Esophagus squamous epithelium (tissue), 5 donors: ENCODE measurements at places on chromosomes 7 and 10.

DNA sequence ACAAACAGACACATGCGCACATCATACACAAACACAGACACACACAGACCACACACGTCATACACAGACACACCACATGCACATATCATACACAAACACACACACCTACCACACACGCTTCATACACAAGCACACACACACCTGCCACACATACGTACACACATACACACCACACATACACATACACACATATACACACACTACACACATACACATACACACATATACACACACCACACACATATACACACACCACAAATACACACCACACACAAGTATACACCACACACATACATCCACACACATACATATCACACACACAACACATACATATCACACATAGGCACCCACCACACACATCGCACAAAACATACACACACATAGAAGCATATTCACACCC is 224.7 kb downstream of the SKAP2 start:
- H3K27me3 ChIP-seq, result no peaks in the 10 kb centered on the region
- DNase-seq, result no peak
- no peaks in the 10 kb centered on the region for H3K4me1 ChIP-seq
- H3K36me3 ChIP-seq, result no peaks in the 10 kb centered on the region

DNA sequence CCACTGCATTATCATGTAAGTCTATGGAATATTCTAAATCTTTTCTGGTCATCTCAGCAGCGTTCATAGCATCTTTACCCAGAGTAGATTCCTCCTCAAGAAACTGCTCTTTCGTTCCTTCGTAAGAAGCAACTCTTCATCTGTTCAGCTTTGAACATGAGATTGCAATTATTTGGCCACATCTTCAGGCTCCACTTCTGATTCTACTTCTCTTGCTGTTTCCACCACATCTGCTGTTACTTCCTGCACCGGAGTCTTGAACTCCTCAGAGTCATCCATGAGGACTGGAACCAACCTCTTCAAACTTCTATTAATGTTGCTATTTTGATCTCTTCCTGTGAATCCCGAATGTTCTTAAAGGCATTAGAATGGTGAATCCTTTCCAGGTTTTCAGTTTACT is 12.7 kb downstream of the CHST12 start:
- no peaks in the 10 kb centered on the region for H3K27me3 ChIP-seq
- no peak overlapping the region for H3K4me3 ChIP-seq
- peaks cover 8% of the 10 kb centered on the region for H3K36me3 ChIP-seq
- H3K27ac ChIP-seq, result no peak overlapping the region
- no peak for DNase-seq

DNA sequence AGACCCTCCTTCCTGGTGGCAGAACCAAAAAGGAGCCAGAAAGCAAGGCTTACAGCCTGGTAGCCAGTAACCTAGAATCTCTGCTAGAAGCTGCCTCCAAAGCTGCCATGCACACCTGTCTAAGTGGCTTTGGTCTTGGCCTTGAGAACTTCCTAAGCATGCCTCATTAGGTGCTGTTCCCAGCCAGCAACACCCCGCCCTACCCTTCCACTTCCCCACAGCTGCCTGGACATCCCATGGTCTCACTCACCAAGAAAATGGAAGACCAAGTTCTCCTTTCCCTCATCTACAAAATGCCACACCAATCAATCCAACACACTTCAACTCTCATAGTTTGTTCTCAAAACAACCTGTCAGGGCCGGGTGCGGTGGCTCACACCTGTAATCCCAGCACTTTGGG is 4.2 kb downstream of the PSAP start:
- H3K36me3 ChIP-seq, result no peaks in the 10 kb centered on the region
- no peaks in the 10 kb centered on the region for H3K27me3 ChIP-seq
- H3K27ac ChIP-seq, result peak overlapping the region; percentile 36

DNA sequence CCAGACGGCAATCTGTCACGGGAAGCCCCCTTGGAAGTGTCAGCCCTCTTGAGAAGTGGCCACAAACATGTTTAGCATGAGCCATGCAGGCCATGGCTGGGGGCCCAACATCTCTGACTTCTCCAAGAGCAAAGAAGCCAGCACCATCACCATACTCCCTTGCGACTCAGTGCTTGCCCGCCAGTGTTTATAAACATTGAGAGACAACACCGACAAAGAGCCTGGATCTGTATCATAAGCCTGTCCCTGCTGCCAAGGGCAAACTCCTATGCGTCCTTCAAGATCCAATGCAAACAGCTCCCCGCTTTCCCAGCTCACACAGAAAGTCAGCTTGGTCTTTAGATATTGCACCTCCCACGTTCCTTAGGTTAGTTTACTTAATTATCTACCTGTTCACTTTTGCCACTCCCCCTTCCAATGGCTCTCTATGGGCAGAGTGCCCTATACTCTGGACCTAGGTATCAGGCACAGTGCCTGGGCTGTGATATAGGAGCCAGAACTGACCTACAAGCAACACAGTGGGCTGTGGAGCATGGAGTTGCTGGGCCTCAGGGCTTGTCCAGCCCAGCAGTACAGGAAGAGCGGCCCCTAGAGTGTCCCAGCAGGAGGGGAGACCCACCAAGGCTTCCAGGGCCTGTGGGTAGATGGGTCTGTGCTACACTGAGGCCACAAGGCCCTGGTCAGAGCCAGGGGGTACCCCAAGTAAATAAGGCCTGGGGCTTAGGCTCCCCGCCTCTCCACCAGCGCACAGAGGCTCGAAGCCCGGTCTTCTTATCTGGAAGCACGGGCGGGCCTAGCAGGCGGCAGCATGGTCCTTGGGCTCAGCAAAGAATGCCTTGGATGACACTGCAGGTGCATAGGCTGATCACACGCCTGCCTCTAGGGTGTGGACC is 37.7 kb downstream of the CAMK2B start:
- no peaks in the 10 kb centered on the region for H3K36me3 ChIP-seq
- H3K27ac ChIP-seq, result no peak overlapping the region
- H3K27me3 ChIP-seq, result no peaks in the 10 kb centered on the region

GRCh38 chr10:44422570-44423101 is 37.7 kb upstream of the CXCL12 start:
- no peaks in the 10 kb centered on the region for H3K27me3 ChIP-seq
- DNase-seq, result no peak
- no peak overlapping the region for H3K27ac ChIP-seq
- no peaks in the 10 kb centered on the region for H3K4me1 ChIP-seq

DNA sequence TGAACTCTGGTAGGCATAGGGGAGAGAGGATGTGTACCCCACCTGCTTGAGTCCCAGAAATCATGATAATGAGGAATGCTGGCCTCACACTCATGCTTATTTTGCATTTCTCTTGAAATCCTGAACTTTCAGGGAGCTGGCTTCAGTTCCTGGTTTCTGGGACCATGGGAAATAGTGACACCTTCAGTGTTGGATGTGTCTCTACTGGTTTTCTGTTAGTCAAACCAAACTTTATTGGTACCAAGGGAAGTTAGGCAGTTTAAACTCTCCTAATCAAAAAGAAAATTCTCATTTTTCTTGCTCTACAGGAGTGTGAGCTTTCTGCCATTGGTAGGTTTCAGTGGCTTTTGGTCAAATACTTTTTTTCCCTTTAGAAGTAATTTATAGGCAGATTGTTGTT is 11.8 kb upstream of the PCGF5 start:
- no peaks in the 10 kb centered on the region for H3K4me1 ChIP-seq
- H3K27ac ChIP-seq, result no peak overlapping the region
- no peaks in the 10 kb centered on the region for H3K27me3 ChIP-seq
- no peak for DNase-seq
- no peak overlapping the region for H3K4me3 ChIP-seq
- no peaks in the 10 kb centered on the region for H3K36me3 ChIP-seq

DNA sequence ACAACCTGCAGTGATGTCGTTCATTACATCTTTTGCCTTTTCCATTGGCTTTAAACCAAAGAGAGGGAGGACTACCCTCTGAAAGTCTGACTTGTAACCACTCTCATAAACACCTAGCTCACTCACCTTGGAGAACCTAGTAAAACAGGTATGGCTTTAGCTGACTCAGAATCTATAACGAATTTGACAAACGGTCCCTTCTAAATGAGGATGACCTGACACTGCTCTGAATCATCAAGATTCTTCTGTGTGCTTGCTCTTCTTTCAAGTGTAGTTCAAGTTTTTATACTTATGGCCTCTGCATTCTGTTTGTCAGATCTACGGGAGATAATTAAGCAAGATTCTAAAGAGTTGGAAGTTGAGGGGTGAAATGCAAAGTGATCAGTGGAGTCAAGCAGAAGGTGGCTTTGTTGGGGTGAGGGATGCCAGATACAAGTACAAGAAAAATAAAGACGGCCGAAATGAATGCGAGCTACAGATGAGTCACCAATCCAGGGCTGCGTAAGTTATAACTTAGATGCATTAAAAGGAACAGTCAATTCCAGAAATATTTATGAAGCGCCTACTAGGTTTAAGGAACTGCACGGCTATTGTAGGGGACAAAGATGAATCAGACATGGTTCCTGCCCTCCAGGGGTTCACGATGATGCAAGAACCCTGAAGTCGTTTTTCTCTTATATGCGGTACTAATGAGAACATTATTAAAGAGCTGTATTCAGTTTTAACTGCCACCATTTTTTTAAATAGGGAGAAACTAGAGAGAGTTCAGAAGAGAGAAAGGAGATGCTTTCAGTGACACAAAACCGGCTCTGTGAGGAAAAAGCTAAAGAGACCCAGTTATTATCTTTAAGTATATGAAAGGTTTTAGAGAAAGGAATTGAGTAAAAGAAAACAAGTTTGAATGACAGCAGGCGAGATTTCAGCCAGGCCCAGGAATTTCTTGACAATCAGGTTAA is 6.5 kb downstream of the HIPK2 start:
- no peak overlapping the region for H3K4me3 ChIP-seq
- peaks cover 28% of the 10 kb centered on the region for H3K4me1 ChIP-seq
- H3K36me3 ChIP-seq, result no peaks in the 10 kb centered on the region
- no peaks in the 10 kb centered on the region for H3K27me3 ChIP-seq
- H3K27ac ChIP-seq, result peak overlapping the region; percentile 56

DNA sequence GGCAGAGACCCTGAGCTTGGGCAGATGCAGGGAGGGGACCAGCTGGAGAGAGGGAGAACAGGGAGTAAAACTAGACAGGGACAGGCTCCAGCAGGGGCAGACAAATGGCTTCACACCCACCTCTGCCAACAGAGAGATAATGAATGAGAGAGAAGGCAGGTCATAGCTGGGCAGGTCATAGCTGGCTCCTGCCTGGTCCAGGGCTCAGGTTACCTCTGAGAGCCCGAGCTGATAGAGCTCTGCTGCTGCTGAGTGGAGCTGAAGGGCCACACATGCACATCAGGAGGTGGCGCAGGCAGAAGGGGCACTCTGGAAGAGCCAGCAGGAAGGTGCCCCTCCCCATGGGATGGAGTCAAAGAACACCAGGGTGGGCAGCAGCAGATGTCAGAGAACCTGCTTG is 154.2 kb downstream of the GFRA1 start:
- H3K4me1 ChIP-seq, result no peaks in the 10 kb centered on the region
- H3K27me3 ChIP-seq, result no peaks in the 10 kb centered on the region
- H3K4me3 ChIP-seq, result no peak overlapping the region
- H3K27ac ChIP-seq, result no peak overlapping the region

DNA sequence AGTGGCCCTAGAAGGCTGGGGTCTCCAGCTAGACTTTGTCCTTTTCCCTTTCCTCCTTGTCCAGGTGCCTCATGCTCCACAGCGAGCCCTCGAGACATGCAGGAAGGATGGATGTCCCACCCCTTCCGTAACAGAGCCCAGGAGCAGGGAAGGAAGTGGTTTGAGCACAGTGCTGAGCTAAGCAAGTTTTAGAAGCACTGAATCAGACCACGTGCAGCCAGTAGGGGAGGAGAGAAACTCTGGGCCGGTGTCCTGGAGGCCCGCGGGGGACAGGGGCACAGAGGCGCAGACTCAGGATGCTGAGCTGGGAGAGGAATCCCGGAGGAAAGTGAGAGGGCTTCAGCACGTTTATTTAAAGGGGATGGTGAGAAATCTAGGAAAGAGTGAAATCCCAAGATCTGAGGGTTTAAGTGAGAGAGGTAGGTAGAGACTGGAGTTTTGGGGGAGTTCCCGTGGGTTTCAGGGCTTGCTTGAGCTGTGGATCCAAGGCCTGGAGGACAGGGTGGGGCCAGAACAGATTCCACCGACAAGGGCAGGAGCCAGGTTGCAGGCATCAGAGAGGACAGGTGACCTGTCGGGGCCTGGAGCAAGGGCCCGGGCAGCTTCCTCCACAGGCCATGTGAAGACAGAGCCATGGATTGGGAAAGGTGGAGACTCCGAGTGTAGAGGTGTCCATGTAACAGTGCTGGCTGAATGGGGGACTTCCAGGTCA is 4.4 kb upstream of the IRF5 start:
- DNase-seq, result no peak
- no peaks in the 10 kb centered on the region for H3K27me3 ChIP-seq
- H3K4me3 ChIP-seq, result no peak overlapping the region
- no peaks in the 10 kb centered on the region for H3K36me3 ChIP-seq
- no peak overlapping the region for H3K27ac ChIP-seq

GRCh38 chr7:68152205-68152604 is 1155.6 kb downstream of the TYW1 start:
- H3K36me3 ChIP-seq, result no peaks in the 10 kb centered on the region
- H3K27ac ChIP-seq, result no peak overlapping the region
- H3K27me3 ChIP-seq, result no peaks in the 10 kb centered on the region
- H3K4me1 ChIP-seq, result no peaks in the 10 kb centered on the region

DNA sequence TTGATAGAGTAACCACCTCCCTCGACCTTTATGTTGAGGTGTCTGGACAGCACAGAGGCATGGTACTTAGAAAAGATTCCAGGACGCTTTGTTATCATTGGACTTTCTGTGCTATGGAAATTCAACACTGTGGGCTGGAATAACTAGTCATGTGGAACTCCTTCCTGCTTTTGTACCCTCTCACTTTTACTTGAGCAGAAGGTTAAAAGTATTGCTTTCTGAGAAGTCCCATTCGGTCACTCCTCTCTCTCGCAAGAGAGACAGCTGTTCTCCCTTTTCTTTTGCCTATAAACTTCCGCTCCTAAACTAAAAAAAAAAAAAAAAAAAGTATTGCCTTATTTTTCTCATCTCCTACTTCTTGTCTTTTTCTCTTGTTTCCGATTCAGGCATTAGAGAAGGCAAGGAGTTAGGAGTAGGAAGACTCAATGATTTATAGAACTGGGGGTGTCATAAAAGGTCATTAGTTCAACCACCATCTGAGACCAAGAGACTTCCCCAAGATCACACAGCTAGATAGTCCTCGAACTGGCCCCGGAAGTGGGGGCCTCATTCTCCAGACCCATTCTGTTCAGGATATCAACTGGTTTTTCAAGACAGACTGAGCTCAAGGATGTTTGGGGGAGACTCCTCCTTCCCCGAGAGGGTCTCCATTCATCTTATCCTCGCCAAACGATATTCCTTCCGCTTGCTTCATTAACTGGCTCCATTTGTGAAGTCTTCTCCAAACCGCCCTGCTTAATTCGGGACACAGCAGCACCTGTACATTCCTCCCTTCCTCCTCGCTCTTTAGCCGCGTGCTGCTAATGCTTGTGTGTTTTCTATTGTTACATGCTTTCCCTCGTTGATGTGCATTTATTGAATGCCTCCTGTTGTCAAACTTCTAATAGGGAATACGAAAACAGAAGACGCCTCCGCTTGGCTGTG is 995 bp upstream of the INPP5F start:
- H3K36me3 ChIP-seq, result no peaks in the 10 kb centered on the region
- peak overlapping the region; percentile 91 for H3K4me3 ChIP-seq
- peak overlapping the region; percentile 86 for H3K27ac ChIP-seq
- no peak for DNase-seq
